ENCODE measurements at places on chromosomes 2 and 18.

- DNase-seq, result no peak
Observed at GRCh38 chr2:189576396-189576795, 4.2 kb downstream of the SLC40A1 start.

GRCh38 chr18:1075876-1076275 lies 171.2 kb downstream of the ADCYAP1 start:
- no peak for DNase-seq

DNA sequence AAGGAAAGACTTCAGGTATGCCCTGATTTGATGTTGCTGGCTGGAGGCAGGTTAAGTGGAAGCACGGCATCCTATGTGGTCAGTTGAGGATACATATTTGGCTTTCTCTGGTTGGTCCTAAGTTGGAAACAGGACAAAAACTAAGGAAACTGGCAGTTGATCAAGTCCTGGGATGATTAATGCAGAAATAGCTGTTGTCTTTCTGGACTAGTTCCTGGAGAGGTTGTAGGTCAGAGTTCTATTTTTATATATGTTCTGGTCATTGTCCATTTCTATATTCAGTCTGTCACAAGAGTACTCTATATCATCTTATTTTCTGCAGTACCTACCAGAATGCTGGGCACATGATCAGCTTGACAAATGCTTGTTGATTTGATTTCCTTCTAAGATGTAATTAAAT lies 4.0 kb upstream of the SLC35F5 start:
- no peak for DNase-seq

DNA sequence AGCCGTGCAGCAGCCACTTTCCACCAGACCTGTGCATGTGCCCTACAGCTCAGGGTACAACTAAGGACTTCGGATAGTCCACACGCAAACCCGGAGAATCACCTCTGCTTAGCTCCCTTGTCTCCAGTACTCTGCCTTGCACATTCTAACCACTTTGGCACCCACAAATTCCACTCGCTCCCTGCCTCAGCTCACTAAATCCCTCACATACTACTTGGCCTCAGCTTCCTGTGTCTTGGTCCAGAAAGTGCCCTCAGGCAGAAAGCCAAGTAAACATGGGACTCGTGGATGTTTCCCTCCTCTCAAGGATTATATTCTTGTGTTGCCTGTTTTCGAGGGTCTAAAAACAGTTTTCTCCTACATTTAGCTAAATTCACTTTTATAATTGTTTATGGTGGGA lies 157.8 kb upstream of the DAPL1 start:
- DNase-seq, result no peak

- no peak for DNase-seq
Observed at GRCh38 chr2:41216978-41217377, 765.1 kb upstream of the SLC8A1 start.

- DNase-seq, result peak; percentile 73
Observed at GRCh38 chr2:212686285-212686895, 147.8 kb upstream of the ERBB4 start.

DNA sequence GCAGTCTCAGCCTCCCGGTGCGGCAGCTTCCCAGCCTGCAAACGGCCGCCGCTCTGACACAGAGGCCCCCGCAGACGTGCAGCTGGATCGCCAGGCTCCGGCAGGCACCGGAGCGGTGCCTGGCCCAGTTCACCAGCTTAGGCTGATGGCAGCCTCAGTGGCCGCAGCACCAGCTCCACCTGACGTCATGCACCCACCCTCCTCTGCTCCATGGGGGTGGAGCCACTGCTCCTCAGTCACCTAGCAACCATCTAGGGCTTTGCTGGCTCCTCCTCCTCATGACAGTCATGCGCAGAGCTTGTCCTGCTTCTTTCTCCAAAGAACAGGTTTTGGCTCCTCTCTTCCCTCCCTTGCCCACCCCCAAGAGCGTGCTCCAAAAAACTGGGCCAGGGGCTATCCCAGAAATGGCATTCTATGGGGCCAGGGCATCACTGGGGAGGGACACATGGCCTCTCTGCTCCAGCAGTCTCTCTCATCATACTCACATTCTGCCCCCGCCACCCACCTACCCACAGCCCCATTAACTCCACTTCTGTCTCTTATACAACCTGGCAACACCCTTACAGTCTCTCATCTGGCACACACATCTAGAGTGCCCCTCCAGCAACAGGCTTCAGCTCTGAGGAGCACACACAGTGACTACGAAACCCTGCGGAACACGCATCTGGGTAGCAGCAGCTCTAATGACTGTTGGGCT lies 5.5 kb downstream of the DCTN1 start:
- peak; percentile 95 for DNase-seq

GRCh38 chr2:60796573-60797509 lies 40.8 kb downstream of the PAPOLG start:
- no peak for DNase-seq

- no peak for DNase-seq
Observed at GRCh38 chr2:15992457-15993231, 52.3 kb downstream of the MYCN start.

DNA sequence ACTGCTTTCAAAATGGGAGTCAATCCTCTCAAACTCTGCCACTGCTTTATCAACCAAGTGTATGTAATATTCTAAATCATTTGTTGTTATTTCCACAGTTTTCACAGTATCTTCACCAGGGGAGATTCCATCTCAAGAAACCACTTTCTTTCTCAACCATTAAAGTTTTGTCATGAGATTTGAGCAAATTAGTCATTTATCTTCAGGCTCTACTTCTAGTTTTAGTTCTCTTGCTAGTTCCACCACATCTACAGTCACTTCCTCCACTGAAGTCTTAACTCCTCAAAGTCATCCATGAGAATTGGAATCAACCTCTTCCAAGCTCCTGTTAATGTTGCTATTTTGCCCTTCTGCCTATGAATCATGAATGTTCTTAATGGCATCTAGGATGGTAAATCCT lies 545.8 kb downstream of the ARHGAP15 start:
- DNase-seq, result no peak

Data from GM23338 (cell line).